Activated naive CD4-positive, alpha-beta T cell treated with anti-CD3 and anti-CD28 coated beads, Interleukin-2, amount 50 U/mL, for 72 hours (primary cell): ENCODE measurements at places on chromosomes 7 and 10. TPM values are rescaled to one million over a fixed set of nuclear protein-coding genes. Genes with fewer than 3 reads are reported as not detected.

DNA sequence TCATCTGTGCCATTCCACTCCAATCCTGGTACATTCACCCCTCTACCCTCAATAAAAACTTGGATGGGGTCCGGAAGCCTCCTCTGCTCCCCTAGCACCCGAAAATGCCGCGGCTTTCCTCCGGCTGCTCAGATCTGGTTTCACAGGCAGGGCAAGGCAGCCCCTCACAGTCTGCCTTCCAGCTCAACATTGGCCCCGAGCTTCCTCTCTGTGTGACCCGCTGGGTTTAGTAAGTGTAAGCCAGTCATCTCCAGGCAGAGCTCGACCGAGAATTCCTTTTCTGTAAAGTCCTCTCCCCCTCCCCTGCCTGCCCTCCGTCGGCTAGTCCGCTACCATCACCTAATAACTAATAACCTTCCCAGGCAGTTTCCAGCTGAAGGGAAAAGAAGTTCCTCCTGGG is 3.4 kb downstream of the INHBA start:
- DNase-seq, result no peak

- DNase-seq, result no peak
Measured at GRCh38 chr7:25906760-25907159, 245.2 kb upstream of the NFE2L3 start.

CDNF gene
- total RNA-seq, result 3.8 TPM

- no peak for DNase-seq
Measured at GRCh38 chr10:119029613-119030420, at the start of gene NANOS1. NANOS1 (plus strand) TSS chr10:119029714; CDS start chr10:119029802, 88 bp downstream.

DNA sequence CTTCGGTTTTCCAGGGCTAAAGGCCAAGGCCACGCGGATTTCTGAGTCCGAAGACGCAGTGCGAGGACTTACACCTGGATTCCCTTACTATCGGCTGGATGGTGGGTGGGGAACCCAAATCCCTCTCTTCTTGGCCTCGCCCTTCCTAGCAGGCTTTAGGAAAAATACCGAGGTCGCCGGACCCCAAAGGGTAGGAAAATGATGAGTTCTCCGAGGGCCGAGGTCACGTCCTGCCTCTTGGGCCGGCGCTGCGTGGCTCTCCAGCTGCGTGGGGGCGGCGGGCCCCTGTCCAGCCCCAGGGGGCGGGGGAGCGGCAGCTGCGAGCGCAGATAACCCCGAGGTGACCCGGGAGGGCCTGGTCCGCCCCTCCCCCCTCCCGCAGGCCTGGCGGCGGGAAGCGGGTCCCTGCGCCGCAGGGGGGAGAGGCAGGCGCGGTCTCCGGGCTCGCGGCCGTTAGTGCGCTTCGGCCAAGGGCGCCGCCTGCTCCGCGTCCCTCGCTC is 805 bp upstream of the HMX3 start:
- DNase-seq, result no peak

ENKUR gene
- total RNA-seq, result 0.08 TPM

GRCh38 chr10:76711222-76711997 is 926.2 kb downstream of the KCNMA1 start:
- DNase-seq, result no peak

DNA sequence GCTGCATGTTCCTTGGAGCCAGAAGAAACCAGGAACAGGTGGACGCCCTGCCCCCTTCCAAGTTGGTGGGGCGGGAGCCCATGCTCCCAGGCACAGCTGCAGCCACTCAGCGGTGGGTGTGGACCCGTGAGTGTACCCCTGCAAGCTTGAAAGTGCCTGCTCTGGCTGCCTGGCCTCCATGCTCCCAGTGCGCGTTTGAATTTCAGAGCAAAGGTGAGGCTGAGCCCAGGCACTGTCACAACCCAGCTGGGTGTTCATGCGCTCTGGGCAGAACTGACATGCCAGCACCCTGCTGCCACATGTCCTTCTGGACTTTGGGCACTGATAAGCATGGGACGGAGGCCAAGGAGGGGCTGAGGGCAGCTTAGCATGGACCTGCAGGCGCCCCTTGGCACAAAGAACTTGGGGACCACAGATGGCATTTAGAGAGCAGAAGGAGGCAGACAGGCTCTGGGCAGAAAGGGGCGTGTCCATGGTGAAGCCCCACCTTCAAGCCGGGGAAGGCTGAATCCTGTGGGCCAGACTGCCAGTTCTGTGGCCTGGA is 402.0 kb upstream of the NRG3 start:
- DNase-seq, result no peak

DNA sequence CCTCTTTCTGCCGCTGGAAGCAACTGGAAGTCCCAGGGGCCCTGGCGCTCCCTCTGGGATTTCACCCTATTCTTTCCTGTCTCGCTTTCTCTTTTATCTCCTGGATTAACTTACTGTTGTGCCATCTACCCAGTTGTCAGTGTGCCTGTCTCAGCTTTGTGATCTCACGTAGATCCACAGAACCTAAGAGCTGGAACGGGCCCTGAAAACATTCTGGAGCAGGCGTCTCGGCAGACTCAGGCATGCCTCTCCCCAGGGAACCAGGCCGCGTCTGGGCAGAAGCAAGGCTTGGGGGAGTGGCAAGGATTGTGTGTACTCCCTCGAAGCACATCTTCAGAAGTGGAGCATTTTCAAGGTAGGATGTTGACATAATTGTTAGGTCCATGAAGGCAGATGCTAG is 87.2 kb downstream of the KCNMA1 start:
- DNase-seq, result no peak

- no peak for DNase-seq
Measured at GRCh38 chr7:94832051-94832450, 75.3 kb upstream of the PPP1R9A start.

- no peak for DNase-seq
Measured at GRCh38 chr7:3956949-3957348, 655.9 kb downstream of the SDK1 start.
